ENCODE measurements at places on chromosomes 13 and 19. TPM values are rescaled to one million over a fixed set of nuclear protein-coding genes. Genes with fewer than 3 reads are reported as not detected.

DNA sequence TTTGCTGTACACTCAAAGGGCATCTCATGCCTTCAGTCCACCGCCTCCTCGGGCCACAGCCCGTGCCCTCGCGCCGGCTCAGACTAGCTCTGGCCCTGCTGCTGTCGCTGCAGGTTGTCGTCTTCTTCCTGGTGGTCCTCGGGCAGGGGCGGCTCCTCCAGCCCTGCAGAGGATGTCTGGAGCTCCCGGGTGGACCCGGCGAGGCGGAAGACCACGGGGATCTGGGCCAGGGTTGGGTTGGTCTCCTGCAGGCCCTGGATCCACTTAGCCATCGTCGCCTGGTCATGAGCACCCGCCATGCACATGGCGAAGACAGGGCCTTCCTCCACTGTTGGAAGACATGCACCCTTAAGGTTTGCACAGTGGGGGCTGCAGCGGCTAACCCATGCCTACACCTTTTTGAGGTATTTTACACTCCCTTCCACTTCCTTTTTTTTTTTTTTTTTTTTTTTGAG lies 489 bp upstream of the ZNF653 start:
- DNase-seq: no peak

The ZNF835 gene
- total RNA-seq: 2.2 TPM

The ZNF540 gene
- total RNA-seq: 1.8 TPM

GRCh38 chr19:40600570-40601133 lies 517 bp upstream of the LTBP4 start:
- no peak for DNase-seq

The ZNF546 gene
- total RNA-seq: 3.9 TPM

- DNase-seq: no peak
Observed at GRCh38 chr13:71358218-71358617, 508.8 kb downstream of the DACH1 start.

- DNase-seq: no peak
Observed at GRCh38 chr13:79778741-79779460, 297.9 kb downstream of the NDFIP2 start.

The NCR1 gene
- 0.51 TPM for total RNA-seq

Measured in mesenteric fat pad (tissue), 1 donor.